Posterior vena cava (tissue), 2 donors: ENCODE measurements at places on chromosomes 7 and 10.

DNA sequence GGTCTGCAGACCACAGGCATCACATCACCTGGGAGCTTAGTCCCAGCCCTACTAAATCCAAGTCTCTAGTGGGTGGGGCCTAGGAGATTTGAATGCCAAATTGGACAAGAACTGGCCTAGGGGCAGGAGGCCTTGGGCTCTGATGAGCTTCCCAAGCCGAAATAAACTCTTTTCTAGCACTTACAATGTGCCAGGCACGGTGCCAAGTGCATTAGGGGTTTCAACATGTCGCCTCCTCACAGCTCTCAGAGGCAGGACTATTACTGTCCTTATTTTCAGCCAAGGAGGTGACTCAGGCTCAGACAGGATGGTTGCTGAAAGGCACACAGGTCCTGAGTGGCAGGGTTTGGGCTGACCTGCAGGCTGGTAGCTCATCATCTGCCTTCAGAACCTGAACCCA is 9.2 kb upstream of the CPA1 start:
- peak; percentile 92 for DNase-seq

GRCh38 chr10:47028466-47028865 is 117.2 kb downstream of the PTPN20 start:
- no peak for DNase-seq

GRCh38 chr7:156861212-156861611 is 31.8 kb downstream of the LMBR1 start:
- DNase-seq = no peak

GRCh38 chr10:78025685-78026364 is 3.5 kb downstream of the POLR3A start:
- no peak for DNase-seq

- no peak for DNase-seq
These were observed 62.7 kb downstream of the HGF start for GRCh38 chr7:81707196-81707595.

DNA sequence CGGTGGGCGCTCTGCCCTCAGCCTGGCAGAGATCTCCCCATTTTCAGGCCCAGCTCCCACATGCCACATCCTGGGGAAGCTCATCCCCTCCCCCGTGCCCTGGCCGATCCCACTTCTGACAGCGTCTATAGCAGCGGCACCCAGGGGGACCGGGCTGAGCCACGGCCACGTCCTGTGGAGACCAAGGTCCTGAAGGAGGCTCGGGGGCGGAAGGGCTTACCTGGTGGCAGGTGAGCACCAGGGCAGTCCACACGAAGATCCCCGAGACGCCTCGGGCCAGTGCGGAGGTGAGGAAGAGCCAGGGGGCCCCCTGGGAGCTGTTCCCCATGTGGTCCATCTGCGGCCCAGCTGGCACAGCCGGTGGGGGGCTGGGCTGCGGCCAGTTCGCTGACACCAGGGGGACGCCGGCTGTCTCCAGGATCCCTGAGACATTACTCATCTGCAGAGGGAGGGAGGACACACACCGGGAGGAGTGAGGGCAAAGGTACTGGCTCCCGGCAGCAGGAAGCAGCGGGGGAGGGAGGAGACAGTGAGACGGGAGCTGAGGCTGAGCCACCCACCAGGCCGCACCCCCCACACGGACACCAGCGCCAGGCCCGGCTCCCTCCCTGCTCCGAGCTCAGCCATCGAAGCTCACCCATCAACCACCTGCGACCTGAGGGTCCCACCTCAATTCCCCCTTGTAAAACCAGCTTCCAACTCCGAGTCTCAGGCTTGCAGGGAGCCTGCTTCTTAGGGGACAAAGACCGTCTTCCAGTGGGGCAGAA is 776 bp downstream of the TMEM184A start:
- DNase-seq = no peak

GRCh38 chr7:141788296-141788695 is 1.7 kb upstream of the TAS2R5 start:
- no peak for DNase-seq

DNA sequence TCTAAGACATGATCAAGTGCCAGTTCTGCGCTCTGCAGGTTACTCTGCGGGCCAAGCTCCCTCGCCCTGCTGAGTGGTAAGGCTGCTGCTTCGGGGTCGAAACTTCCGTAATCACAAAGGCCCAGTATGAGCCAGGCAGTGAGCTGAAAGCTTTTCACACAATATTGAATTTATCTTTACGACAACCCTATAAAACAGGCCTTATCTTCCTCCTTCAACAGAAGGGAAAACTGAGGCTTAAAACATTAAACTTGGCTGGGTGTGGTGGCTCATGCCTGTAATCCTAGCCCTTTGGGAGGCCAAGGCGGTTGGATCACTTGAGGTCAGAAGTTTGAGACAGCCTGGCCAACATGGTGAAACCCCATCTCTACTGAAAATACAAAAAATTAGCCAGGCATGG is 83.3 kb downstream of the FAM107B start:
- DNase-seq = no peak

GRCh38 chr7:128871050-128871449 is 8.4 kb downstream of the ATP6V1F start:
- no peak for DNase-seq

- DNase-seq = no peak
These were observed 89.8 kb downstream of the PCLO start for GRCh38 chr7:83072576-83073517.

DNA sequence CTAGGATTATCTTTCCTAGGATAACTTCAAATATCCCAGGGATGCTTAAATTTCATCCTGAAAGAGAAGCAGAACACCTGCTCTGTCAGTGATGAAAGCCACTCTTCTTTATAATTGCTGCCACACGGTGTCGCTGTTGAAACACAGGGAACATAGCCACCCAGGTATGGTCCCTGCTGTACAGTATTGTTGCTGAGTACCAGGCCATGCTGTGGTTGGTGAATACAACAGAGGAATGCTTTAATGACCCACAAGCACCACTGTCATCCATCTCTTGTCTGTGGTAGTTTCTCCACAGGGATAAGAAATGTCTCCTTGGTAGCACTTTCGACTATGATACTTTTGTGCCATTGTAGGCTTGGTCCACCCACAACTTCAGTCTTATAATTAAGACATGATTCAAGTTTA is 70.6 kb upstream of the STARD3NL start:
- DNase-seq = no peak

DNA sequence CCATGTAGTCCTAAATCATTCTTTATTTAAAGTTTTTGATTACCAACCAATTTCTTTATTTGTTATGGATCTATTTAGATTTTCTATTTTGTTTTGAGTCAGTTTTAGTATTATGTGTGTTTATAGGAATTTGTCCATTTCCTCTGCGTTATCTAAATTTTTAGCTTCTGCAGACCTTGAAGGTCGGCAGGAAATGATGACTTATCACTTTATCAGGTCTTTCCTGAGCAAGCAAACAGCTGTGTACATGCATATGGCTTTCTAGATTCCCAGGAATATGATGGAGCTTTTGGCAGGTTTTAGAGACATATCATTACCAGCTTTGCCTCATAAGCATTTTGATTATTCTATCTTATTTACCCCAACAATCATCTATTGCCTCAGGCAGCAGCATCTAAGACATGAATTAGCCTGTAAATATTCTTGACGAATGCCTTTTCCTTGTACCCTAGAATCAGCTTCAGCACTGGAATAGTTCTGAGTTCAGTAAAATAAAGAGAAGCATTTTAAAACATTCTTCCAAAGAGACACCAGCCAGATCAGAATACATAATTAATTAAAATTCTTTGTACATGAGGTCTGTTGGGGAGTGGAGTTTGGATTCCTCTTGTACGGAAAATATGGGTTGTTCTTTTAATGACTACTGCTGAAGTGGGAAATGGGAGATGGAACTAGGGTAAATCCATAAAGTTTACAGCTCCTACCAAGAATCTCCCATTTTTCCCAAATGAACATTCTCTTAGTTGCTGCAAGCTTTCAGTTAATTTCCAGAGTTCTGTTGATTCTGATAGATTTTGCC is 408.8 kb upstream of the SEMA3C start:
- no peak for DNase-seq

DNA sequence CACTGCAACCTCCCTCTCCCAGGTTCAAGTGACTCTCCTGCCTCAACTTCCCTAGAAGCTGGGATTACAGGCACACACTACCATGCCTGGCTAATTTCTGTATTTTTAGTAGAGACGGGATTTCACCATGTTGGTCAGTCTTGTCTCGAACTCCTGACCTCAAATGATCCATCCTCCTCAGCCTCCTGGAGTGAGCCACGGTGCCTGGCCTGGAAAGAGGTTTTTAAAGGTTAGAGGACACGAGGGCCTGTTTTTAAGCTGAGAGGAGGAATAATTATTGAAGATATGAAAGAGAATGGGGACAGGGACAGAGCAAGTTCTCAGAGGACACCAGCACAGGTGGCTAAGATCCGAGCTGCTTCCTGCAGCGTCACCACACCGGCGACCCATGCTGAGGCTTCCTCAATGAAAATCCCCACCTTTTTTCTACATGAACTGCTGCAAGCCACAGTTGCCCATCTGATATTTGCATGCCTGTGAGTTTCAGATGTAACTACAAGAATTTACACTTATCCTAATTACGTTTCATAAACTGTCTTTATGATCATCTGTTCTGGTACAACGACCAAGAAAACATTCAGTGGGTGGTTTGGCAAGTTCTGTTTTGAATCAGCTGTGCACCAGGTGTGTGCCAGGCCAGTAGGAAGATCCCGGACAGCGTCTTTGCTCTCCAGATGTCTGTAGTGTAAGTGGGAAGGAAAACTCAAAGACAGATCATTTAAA is 76.0 kb downstream of the HIP1 start:
- DNase-seq = peak; percentile 24

GRCh38 chr7:2964208-2964607 is 79.5 kb downstream of the CARD11 start:
- DNase-seq = no peak

- no peak for DNase-seq
These were observed 53.8 kb upstream of the LRRC4 start for GRCh38 chr7:128084896-128085608.

- no peak for DNase-seq
These were observed 5.9 kb downstream of the MGMT start for GRCh38 chr10:129472696-129473555.

GRCh38 chr7:100764841-100765240 is 31.4 kb downstream of the ZAN start:
- no peak for DNase-seq
